CD4-positive, CD25-positive, alpha-beta regulatory T cell (primary cell): ENCODE measurements at places on chromosomes 16 and 17.

DNA sequence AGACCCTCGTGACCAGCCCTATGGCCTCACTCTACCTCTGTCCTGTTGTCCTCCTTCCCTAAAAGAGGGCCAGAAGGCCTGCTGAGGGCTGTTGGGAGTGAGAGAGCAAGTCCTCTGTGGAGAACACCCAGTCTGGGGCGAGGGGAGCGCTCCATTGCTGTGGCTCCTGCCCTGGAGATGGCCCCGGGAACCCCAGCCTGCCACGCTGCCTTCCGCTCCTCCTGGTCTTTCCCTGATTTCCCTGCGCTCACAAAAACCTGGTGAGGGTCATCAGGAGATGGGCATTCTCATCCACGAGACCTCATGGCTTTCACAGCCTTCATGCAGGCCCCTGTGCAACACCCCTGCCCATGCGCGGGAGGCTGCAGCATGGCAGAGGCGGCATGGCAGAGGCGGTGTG is 21.2 kb downstream of the DRC3 start:
- no peak for DNase-seq

DNA sequence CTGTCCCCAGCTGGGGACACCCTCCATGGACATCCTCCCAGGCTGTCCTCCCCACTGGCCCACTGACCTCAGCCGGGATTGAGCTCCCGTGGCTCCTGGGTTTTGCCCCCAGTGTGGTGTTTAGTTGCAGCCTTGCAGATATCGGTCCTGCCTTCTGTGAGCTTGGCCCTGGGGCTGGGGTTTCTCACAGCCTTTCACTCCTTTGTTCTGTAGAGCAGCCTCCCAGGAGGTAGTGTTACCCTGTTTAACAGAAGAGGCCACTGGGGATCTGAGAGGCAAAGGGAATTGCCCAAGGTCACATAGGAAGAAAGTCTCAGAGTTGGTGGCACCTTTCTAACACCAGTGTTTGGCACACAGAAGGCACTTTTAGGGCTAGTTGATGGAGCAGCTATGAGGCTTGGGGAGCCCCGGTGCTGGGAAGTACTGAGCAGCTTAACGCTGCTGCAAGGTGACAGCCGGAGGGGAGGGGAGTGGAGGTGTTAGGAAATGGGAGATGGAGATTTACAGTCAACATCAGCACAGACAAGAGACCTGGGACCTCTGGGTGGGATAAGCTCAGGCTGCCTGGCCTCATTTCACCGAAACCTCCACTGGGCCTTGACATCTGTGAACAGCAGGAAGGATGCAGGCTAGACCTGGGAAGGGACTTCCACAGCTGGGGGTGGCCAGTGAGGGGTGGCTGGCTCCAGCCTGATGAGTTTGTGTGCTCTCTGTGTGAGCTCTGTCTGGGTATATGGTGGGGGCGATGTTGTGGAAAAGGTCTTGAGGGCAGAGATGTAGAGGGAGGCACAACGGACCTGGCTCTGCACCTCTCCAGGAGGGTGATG is 26.1 kb downstream of the CACNA1G start:
- no peak for DNase-seq

DNA sequence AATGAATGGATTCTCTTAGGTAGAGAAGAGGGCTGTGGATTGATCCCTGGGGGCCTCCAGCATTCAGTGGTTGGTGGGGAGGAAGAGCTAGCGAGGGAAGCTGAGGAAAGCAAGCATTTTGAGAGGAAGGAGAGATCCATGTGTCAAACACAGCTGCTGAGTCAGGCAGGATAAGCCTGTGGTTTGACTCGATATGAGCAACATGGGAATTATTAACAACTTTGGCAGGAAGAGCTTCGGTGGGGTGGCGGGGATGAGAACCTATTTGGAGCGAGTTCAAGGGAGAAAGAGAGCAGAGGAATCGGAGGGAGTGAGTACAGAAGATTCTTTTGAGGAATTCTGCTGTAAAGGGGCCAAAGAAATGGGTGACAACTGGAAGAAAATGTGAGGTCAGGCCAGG is 59.5 kb upstream of the CDC42EP4 start:
- DNase-seq, result no peak

DNA sequence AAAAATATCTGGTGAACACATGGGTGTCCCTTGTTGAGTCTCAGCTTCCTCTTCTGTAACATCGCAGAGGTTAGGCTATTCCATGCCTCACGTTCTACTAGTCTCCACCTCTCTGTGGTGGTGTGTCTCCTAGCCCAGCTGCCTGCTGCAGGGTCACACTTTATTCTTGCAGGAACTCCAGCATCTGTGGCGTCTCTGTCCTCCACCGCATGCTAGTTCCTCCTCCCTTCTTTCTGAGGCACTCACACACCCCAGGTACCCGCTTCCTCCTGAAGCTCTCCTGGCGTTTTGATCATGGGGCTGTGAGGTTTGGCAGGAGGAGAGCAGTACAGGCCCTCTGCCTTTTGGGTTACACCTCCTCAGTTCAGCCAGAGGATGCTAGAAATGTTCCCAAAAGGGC is 9.9 kb upstream of the TEX2 start:
- DNase-seq, result no peak

DNA sequence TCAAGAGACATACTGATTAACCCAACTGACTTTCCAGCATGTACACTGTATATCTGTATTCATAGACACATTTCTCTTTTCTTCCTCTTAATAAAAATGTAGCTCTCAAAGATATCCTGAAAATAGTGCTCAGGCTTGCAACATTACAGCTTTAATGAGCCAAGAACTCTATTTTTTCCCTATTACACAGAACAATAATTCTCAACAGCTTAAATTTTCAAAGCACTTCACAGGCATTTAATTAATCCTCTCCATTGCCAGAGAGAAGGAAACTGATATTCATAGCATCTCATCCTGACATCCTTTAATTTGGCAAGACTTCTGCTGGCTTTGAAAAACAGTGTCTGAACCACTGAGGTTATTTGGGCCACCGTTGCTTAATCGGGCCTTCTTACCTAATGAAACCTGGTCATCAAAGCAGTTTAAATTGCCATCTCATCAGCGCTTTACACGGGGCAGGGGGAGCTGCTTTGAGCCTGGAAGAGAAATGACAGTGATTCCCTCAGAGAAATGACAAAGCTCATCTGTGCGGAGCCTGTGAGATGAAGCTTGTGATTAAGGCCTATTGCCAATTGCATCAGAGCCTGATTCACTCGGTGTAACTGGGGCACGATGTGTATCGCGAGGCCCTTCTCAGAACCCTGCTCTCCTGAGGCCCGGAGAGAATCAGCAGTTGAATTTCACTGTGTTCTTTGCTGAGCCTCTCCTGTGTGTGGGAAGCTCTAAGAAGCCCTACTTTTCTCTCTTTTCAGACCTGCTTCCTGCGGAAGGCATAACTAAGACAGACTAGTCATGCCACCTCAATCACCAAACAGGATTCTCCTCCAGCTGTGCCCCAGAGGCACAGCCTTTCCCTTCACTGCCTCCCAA is 8.5 kb upstream of the SIAH1 start:
- DNase-seq, result no peak

- DNase-seq, result no peak
These were observed 8.2 kb upstream of the C16orf95 start for GRCh38 chr16:87325423-87325858.

DNA sequence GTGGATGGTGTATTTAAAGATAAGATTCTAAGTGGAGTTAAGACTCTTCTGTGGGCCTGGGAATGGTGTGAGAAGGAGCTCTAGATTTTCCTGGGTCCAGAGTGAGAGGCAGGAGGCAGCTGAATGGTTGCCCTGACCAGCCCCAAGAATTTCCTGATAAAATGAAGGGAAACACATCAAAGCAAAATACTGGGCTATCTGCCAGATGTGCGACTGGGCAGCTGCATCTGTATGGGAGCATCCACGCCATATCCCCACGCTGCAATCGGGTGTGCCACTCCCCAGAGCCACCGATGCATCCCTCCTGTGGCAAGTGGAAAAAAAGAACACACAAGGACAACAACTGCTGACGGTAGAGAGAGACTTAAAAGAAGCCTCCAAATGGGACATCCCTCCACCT is 84.3 kb upstream of the COX10 start:
- DNase-seq, result no peak

GRCh38 chr17:17603178-17603894 is 11.8 kb upstream of the PEMT start:
- DNase-seq, result no peak

- no peak for DNase-seq
These were observed 35.2 kb downstream of the HSBP1 start for GRCh38 chr16:83842756-83843507.

- no peak for DNase-seq
These were observed 67.4 kb downstream of the JPH3 start for GRCh38 chr16:87669672-87670071.

- DNase-seq, result no peak
These were observed 73.0 kb downstream of the ANKRD11 start for GRCh38 chr16:89417352-89417751.

GRCh38 chr17:16491131-16491702 is 776 bp downstream of the LRRC75A start:
- no peak for DNase-seq

DNA sequence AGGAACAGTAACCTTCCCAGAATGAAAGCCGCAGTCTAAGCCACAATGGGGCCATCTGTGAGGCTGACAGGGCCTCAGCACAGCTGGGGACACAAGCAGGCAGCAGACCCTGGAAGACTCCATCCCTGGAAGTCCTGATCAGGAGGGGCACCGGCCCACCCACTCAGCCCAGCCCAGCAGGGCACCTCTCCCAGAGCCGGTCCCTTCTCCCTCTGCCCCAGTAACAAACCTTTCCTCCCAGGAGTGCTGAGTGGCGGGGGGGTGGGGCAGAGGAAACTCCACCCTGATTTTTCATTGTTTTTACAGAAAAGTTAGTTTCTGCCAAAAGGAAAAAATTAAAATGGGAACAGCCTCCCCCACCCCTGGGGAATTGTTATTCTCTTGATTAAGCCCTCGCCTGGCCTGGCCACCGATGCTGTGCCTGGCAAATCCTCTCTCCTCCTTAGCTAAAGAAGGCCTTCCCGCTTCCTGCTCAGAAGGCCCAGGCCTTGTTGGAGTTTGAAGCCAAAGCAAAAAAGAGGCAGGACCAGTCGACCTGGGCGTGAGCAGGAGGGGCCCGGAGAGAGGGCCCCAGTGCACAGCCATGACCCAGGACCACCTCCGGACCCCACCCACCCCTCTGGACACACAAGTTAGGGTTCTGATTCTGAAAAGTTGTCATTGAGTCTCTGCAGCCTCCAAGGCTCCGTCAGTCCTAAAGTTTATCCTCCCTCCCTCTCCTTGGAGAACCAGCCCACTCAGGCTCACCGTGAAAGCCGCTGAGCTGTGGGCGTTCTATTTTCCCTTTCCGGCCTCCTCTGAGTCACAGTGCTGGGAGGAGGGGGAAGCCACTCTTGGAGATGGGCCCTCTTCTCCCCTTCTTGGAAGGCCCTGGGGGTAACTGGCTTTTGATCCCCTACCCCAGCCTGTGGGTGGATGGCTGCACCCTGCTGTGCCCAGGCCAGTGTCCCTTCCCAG is 128.4 kb upstream of the TNRC6C start:
- no peak for DNase-seq

DNA sequence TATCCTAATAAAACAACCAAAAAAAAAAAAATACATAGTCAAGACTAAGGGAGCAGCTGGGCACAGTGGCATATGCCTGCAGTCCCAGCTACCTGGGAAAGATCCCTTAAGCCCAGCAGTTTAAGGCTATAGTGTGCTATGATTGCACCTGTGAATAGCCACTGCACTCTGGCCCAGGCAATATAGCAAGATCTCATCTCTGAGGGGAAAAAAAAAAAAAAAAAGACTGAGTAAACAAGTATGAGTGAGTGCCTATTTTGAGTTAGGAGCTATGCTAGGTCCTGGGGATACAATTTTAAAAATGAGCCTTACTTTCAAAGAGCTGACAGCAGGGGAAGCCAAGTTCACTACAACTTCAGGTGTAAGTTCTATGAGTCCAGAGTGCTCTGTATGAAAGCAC is 55.4 kb downstream of the GRB2 start:
- no peak for DNase-seq

- no peak for DNase-seq
These were observed at the start of gene PRSS53 for GRCh38 chr16:31088459-31089183. Gene PRSS53 (minus strand): TSS chr16:31088943. CDS start chr16:31088809, 134 bp downstream.

DNA sequence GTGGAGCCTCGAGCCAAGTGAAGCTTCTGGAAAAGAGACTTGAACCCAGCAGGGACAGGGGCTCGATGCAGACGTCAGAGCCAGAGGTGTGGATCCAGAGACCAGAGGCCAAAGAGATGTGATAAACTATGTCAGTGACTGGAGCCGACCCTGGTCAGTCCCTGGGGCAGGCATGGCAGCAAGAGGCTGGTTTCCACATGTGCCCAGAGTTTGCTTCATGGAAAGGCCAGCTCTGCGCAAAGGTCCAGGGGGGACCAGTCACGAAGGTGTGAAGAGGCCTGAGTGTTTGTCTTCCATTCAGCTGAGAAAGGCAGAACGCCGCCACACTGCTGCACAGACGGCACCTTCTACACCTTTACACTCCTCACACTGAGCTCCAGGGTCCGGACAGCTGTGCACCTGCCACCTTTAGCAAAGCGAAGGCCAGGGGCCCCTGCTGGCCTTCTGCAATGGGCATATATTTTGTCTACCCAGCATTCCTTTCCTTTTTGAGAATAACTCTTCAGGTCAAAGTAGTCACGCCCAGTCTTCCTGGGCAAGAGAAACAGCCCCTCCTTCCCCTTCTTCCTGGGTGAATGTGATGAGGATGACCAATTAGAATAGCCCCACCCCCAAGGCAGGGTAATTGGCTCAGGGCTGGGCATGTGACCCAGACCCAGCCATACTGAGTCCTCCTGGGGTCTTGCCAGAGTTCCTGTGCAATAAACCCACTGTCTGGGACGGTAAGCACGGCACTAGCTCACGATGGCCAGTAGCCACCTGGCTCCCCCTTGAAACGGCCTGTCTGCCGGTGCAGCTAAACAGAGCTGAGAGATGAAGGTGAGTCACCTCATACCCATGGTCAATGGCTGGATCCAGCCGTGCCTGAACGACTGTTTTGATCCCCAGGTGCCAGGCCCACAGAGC is 2.3 kb upstream of the RPH3AL start:
- no peak for DNase-seq

DNA sequence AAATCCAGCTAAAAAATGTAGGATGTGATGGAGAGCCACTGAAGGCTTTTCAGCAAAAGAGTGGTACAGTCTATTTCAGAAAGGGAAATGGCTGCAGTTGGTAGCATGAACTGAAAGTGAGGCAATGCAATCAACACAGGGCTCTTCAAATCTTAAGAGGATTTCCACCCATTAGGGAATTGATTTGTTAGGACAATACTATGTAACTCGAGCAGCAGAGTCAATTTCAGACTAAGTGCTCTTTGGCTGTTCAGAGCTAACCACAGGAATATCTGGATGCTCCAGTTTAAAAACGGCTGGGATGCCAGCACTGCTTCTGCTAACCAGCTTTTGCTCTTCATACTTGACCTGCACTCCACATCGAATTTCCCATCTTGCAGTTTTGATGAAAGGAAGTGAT is 24.6 kb downstream of the CACNG1 start:
- DNase-seq, result no peak
